ENCODE measurements at places on chromosomes 7 and 10.

GRCh38 chr7:68865351-68866199 lies 732.7 kb upstream of the AUTS2 start:
- no peak for DNase-seq

- no peak for DNase-seq
Observed at GRCh38 chr10:77433546-77433945, 204.1 kb downstream of the KCNMA1 start.

DNA sequence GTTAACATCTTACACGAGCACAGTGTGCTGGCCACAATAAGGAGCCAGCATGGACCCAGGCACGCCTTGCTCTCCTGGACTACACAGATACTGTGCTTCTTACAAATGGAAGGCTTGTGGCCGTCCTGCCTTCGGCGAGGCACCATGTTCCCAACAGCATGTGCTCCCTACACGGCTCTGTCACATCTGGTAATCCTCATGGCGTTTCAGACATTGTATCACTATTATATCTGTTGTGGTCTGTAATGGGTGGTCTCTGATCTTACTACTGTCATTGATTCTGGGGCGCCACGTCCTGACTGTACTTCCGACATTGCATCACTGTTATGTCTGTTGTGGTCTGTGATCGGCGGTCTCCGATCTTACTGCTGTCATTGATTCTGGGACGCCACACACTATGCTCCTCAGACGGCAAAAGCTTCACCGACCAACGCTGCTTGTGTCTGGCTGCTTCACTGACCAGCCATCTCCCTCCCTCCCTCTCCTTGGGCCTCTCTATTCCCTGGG lies 195.4 kb downstream of the MAD1L1 start:
- no peak for DNase-seq

DNA sequence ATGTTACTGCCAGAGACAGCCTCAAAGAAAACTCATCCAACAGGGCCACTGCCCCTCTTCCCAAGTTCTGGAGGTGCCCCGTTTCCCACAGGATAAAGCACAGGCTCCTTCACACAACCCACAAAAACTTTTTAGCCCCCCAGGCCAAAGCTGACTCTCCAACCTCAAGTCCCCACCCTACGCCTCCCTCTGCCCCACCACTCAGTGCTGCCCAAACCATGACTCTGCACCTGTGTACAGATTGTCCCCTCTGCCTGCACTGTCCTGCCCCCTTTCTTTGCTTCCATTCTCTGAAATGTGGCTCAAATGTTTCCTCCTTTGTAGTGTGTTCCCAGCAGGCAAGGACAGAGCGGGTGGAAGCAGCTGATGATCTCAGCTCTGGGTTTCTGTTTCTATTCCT lies 284.0 kb downstream of the GRID1 start:
- no peak for DNase-seq

DNA sequence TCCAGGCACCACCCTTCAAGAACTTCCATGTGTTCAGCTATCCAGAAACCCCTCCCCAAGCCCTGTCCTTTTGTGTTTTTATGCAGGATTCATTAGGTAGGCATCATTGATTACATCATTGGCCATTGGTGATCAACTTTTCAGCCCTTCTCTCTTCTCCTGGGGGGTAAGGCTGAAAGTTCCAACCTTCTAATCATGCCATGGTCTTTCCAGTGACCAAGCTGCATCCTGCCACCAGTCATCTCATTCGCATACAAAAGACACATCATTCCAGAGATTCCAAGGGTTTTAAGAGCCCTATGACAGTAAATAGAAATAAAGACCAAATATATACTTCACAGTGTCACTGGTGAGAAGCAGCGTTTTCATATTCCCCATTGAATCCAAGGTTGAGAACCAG lies 48.2 kb downstream of the DNAJC12 start:
- no peak for DNase-seq

GRCh38 chr10:71486484-71487114 lies 89.9 kb downstream of the CDH23 start:
- DNase-seq: peak; percentile 27

- no peak for DNase-seq
Observed at GRCh38 chr10:75430000-75430763, 1.2 kb upstream of the LRMDA start.

DNA sequence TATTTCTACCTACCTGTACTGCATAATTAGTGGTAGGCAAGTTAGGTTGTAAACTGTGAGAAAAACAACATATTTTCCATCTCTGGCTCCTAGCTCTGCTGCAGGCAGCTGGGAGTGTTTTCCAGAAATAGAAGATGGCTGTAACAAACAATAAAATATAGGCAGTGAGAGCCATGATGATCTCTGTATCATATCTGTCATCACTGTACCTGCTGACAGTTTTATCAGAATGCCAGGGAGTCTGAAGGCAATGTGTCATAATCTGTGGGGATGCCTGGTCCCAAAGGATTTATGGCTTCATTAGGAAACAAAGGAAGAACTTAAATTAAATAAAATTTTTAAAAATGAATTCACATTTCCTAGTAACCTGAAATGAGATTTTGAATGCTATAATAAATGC lies 160.9 kb upstream of the SMIM30 start:
- no peak for DNase-seq

- no peak for DNase-seq
Observed at GRCh38 chr10:4252701-4253100, 467.7 kb upstream of the KLF6 start.

DNA sequence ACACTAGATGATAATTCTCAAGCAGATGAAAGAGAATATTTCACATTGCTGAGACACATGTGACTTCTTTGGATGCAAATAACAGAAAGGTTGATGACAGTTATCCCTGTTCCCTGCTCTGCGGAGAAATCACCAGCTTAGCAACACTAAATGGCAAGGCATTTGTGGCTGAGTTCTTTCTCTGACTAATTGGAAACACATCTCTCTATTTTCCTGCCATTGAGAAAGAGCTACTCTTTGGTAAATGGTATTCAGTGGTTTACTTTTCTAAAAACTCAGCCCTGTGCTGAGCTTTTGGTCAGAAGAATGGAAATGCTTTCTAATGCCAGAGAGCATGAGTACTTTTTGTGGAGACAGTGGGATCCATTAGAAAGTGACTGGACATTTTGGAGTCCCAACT lies 771.4 kb downstream of the LRMDA start:
- DNase-seq: no peak

GRCh38 chr10:71220689-71221540 lies 8.5 kb downstream of the UNC5B start:
- no peak for DNase-seq

DNA sequence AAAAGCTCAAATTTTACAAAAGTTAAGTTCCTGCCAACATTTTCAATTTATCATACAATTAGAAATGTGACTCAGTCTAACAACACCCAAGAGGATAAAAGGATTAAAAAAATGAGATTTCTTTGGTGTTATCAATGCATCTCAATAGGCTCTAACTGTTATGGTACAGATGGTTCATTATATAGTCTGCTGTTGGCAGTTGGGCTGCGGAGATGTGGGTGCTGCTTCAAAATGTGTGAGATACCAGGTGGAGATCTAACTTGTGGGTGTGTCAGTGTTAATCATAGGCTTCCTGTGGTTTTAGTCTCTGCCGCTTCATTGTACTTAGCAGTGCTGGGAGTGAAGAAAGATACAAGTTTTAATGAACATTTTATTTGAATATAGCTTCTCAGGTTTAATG lies 231.2 kb downstream of the EXOC4 start:
- DNase-seq: peak; percentile 29

DNA sequence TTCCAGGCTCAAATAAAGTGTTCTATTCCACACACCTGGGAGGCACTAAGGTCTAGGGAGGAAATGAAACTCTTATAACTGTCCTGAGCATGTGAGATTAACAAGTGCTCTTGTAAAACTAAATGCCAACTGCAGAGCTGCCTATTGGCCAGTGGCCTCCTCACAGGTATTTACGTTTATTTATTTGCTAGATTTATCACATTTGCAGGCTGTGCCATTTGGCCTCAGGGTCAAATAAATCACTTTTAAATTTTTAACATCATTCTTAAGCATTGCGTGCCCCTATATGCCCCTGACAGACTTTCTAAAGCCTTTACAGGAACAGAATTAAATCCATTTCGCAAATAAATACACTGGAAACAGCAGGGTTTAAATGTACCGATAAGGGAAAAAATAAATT lies 381.8 kb upstream of the NFE2L3 start:
- DNase-seq: no peak

GRCh38 chr10:126087796-126088505 lies 191.6 kb downstream of the FANK1 start:
- no peak for DNase-seq

DNA sequence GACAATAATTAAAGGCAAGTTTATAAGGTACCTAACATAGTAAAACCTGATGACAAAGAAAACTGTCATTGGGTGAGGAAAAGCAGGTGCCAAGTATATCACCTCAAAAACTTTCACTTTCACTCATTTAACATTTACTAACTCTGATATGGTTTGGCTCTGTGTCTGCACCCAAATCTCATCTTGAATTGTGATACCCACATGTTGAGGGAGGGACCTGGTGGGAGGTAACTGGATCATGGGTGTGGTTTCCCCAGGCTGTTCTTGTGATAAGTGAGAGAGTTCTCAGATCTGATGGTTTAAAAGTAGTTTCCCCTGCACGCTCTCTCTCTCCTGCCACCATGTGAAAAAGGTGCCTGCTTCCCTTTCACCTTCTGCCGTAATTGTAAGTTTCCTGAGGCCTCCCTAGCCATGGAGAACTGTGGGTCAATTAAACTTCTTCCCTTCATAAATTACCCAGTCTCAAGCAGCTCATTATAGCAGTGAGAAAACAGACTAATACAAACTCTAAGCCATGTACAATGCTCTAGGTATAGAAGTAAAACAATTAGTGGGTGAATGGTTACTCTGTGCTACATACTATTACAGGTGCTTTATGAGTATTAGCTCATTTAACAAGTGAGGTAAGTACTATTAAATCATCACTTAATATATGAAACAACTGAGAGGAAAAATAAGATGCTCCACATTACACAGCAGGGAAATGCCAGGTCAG lies 199.0 kb downstream of the CHCHD3 start:
- no peak for DNase-seq

GRCh38 chr7:139861803-139862202 lies 32.7 kb downstream of the TBXAS1 start:
- DNase-seq: no peak

DNA sequence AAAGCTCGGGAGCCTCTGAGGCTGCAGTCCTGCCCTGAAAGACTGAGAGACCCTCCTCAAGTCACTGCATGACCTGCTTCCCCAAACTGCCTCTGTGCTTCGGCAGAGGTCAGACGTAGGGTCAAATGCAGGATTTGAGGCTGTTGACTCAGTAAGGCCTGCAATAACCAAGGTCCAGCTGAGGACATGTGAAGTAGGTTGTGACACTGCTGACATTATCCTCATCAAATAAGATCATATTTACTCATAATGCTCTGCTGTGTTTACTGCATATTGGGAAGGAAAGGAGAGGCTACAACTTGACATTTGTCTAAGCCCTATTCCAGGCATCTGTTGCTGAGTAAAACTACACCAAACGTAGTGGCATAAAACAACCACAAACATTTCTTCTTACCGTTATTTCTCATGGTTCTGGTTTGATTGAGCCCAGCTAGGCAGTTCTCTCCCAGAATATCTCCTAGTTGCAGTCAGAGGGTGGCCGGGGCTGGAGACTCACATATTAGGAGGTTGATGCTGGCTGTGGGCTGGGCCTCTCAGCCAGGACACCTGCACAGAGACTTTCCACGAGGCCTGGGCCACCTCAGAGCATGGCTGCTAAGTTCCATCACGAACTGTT lies 122.1 kb upstream of the STK17A start:
- no peak for DNase-seq

DNA sequence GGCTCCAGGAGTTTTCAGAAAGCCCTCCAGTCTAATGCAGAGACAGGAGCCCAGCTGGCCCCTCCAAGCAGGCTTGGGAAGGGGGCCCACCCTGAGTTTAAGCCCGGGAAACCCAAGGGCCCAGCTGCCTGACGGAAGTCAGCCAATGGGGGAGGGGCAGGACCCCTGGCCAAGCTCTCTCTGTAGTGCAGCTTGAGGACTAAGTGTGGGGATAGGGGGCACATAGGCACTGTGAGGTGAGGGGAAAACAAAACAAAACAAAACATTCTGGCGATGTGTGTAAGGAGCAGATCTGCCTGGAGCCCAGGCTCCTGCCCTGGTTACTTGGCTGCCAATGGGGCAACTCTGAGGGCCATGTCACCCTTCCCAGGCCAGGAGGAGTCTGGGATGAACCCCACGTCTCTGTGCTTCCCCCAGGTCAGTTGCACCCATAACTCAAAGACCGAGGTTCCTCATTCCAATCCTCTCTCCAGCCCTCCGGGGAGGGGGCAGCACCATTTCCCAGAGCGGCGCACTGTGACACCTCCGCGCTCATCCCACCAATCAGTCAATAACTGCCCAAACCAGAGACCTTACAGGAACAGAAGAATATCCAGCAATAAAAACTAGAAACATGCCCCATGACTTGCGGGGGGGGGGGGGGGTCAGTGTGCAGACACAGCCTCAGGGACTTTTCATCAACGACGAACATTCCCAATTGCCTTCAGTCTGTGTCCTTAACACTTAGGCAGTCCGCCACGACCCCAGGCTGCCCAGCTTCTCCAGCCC lies 1.7 kb downstream of the CXCL12 start:
- no peak for DNase-seq

- no peak for DNase-seq
Observed at GRCh38 chr10:79189181-79189580, 120.4 kb downstream of the ZMIZ1 start.

DNA sequence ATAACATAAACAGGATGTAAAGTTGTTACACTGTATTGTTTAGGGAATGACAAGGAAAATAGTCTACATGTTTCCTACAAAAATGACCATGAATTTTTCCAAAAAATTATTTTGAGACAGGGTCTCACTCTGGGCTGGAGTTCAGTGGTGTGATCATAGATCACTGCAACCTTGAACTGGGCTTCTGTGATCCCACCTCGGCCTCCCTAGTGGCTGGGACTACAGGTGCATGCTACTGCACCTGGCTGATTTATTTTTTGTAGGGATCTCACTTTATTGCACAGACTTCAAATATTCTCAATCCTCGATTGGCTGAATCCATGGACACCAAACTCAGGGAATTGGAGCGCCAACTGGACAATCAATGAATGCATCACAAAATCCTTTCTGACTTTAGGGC lies 6.6 kb downstream of the CHCHD2 start:
- no peak for DNase-seq

- DNase-seq: no peak
Observed at GRCh38 chr7:2496375-2496774, 20.2 kb upstream of the GRIFIN start.

- DNase-seq: no peak
Observed at GRCh38 chr10:12941966-12942365, 59.5 kb downstream of the CCDC3 start.

DNA sequence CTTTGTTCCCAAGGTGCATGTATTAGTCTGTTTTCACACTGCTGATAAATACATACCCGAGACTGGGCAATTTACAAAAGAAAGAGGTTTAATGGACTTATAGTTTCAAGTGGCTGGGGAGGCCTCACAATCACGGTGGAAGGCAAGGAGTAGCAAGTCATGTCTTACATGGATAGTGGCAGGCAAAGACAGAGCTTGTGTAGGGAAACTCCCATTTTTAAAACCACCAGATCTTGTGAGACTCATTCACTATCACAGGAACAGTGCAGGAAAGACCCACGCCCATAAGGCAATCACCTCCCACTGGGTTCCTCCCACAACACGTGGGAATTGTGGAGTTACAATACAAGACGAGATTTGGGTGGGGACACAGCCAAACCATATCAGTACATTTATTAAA lies 92.9 kb downstream of the PPP1R3C start:
- DNase-seq: no peak

Data from LoVo (cell line).